CD14-positive monocyte (primary cell): ENCODE measurements at places on chromosomes 11 and 22.

DNA sequence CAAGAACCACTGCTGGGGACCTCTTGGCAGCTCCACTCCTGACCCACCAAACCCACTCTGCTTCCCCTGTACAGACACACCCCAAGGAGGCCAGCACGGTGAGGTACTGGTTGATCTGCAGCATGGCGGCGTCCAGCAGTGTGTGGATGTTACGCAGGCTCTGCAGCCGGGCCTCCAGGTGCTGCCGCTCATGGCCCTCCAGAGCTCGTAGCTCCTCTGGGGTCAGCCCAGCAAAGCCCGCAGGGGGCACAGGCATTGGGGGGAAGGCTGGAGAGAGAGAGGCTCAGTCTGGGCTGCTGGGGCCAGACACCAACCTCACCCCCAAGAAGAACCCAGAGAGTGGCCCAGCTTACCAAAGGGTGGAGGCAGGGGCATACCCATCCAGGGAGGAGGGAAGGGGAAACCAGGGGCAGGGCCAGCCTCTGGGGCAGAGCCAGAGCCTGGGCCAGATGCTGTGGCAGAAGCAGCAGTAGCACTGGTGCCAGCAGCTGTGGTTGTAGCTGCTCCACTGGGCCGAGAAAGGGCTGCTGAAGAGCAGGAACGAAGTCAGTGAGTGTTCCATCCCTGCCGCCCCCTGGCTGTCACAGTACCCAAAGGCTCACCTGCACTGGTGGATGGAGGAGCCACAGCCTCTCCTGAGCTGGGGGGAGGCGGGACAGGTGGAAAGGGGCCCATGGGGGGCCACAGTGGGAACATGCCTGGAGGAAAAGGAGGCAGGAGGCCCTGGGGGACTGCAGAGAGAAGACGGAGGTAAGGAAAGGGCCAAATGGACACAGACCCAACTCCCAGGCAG, 4.5 kb downstream of the SYVN1 start:
- DNase-seq: no peak

DNA sequence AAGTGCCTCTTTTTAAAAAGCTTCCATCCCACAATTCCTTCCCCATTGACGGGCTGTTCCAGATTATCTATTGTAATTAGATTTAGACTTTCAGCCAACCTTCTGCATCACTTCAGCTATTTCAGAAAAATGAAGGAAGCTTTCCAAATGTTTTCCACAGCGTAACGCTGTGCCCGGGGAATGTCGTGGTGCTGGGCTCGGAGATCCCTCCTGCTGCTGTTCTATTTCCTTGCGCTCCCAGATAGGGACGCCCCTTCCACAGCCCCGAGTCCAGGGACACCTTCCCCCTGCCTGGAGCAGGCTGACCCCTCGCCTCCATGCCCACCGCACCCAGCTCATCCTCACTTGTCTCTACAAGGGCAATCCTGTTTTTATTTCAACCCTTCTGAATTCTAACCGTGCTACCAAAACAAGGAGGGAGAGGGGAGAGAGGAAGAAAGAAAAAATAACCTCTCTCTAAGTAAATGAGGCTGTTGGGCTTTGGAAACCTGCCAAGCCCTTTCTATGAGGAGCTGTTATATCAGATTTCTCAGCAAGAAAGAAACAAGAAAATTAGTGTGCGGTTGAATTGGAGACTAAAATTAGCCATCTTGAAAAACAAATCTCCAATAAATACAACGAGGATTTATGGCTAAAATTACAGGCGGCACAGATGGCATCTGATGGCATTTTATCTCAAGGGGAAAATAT, 366.9 kb downstream of the BRD1 start:
- no peak for DNase-seq

GRCh38 chr11:876545-876944, 33.9 kb downstream of the TSPAN4 start:
- no peak for DNase-seq

- DNase-seq: no peak
Measured at GRCh38 chr11:80077113-80077512, 636.3 kb upstream of the TENM4 start.

DNA sequence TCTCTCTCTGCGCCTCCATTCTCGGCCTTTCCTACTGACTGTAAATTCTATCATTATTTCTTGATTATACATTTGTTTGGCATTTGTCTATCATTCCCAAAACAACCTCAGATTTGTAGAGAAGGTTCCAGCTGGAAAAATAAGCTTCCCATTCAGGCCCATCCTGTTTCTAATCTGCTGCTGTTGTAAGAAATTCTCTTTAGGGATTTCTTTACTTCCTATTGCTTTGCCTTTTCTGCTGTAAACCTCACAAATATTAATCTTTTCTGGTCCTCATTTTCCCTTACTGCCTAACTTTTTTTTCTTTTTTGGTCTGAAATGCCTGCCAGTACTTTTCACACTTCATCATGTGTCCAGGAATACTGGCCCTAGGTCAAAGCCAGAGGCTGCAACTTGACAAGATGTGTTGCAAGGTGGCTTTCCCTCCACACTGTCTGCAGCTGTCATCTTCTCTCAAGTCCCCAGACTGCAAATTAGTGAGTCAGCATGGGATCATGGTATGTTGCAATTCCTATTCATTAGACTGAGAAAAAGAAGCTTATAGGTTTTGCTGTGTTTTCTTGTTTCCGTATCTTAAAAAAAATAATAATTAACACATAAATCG, 858.7 kb upstream of the CHORDC1 start:
- DNase-seq: no peak

GRCh38 chr11:112777283-112777751, 183.9 kb upstream of the NCAM1 start:
- no peak for DNase-seq

GRCh38 chr11:37468344-37468743, 870.3 kb upstream of the RAG2 start:
- DNase-seq: no peak

- DNase-seq: no peak
Measured at GRCh38 chr22:44261861-44262595, 50.7 kb downstream of the SHISAL1 start.

GRCh38 chr22:49969751-49970527, 9.4 kb downstream of the PIM3 start:
- no peak for DNase-seq

GRCh38 chr22:37509059-37509860, 10.0 kb downstream of the CARD10 start:
- no peak for DNase-seq

GRCh38 chr11:123187665-123188507, 7.2 kb downstream of the CLMP start:
- DNase-seq: no peak

DNA sequence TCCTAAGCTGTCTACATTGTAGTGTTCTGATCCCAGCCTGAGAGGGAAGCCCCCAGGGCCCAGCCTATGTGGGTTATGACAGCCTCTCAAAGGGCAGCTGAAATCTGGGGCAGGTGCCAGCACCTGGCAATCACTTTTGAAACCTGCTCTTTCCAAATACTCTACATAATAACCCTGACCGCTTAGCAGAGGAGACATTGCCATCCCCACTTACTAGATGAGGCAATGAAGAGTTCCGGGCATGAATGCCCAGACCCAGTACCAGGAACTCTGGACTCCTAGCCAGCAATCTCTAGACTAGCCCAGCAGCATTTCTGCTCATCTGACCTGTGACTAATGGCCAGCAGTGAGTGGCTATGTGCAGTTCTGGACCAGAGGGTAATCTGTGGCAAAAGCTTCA, 412.4 kb upstream of the CADM1 start:
- DNase-seq: no peak

DNA sequence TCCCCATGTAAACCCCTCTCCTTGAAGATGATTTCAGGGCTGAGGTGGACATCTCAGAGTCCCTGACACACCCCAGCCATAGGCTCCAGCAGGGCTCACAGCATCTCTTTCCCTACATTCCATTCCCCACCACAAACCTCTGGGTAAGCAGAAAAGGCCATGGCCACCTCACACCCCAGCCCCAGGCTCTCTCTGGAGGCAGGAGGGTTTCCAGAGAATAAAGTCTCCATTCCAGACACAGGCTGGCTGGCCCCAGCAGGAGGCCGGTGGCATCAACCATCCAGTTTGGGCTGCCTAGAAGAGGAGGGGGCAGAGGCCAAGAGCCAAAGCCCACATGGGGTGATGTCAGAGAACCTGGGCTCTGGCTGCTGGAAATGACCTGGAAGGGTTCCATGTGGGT, 61.4 kb downstream of the TP53I11 start:
- no peak for DNase-seq
